Mesothelial cell of epicardium (in vitro differentiated cells): ENCODE measurements at places on chromosomes 6 and 20. TPM values are rescaled to one million over a fixed set of nuclear protein-coding genes. Genes with fewer than 3 reads are reported as not detected.

GRCh38 chr20:17712708-17713107 lies 12.9 kb downstream of the BANF2 start:
- no peak overlapping the region for H3K4me3 ChIP-seq
- no peak overlapping the region for H3K27ac ChIP-seq
- no peak for DNase-seq
- no peaks in the 10 kb centered on the region for H3K27me3 ChIP-seq

DNA sequence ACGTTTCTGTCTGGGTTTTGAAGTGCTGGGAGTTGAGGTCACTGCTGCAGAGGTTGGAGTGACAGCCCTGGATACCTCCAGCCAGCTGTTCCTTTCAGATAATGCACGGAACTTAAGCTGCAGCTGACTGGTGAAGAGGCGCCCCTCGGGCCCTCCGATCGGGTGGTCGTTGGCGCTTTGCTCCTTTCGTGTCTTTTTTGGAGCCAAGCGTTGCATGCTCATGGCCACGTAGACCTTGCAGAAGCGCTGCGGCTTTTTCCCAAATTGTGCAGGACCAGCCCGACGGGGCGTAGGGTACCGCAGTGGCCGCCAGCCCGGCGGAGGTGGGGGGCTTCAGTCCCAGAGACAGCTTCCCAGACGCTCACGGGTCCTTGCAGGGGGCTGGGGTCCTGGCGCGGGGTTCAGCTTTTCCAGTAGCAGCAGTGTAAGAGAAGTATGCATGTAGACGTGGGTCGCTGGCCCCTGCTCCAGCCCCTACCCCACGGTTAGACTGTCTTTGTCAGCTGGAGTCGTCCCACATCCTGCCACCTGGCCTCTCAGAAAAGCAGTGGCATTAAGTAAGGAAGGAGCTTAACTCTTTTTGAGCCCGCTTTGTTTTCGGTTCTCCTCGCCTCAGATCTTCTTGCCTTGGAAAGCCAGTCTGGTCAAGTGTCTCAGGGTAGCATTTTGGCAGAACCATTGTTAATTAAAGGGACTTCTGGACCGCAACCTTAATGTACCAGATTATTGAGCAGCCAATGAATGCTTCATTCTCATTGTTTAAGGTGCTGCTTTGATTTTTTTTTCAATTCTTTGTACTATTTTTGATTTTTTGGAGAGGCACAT lies 838 bp downstream of the TNFAIP3 start:
- H3K27me3 ChIP-seq = peaks cover 22% of the 10 kb centered on the region
- peaks cover 63% of the 10 kb centered on the region for H3K4me1 ChIP-seq
- H3K4me3 ChIP-seq = peak overlapping the region; percentile 91
- H3K36me3 ChIP-seq = peaks cover 12% of the 10 kb centered on the region
- DNase-seq = no peak

DNA sequence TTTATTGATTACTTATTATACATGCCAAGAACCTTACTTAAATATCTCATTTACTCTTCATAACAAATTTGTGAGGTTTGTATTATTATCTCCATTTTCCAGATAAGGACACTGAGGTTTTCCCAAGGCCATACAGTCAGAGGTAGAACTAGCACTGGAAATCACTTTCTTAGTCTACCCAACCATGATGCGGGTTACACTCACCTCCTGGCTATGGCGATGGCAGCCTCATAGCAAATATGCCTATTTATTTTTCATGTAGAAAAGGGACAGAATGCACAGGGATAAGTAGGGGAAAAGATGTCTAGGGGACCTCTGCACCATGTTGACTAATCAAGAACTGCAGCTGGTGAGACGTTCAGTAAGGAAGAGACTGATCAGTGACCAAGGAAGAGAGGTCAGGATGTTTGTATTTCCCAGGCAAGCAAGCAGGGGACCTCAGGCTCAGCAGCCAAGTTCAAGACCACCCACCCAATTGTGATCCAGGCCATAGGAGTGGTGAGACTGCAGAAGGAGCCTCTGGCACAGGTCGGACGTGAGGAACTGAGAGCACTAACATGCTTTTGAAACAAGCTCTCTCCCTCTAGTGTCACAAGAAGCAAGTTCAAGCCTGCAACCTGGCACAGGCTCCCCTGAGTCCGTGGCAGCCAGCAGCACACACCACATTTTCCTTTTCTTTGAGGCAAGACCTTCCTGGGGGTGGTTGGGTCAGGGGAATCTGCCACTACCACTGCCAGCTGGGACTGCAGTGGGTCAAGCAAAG lies 97.8 kb downstream of the GMPR start:
- H3K36me3 ChIP-seq = peaks cover 5% of the 10 kb centered on the region
- H3K27ac ChIP-seq = no peak overlapping the region
- no peak overlapping the region for H3K4me3 ChIP-seq
- peaks cover 11% of the 10 kb centered on the region for H3K4me1 ChIP-seq
- DNase-seq = no peak

- DNase-seq = no peak
- H3K36me3 ChIP-seq = peaks cover 29% of the 10 kb centered on the region
- H3K4me1 ChIP-seq = peaks cover 6% of the 10 kb centered on the region
- no peaks in the 10 kb centered on the region for H3K27me3 ChIP-seq
Measured at GRCh38 chr20:13034936-13035335, 26.2 kb downstream of the SPTLC3 start.

DNA sequence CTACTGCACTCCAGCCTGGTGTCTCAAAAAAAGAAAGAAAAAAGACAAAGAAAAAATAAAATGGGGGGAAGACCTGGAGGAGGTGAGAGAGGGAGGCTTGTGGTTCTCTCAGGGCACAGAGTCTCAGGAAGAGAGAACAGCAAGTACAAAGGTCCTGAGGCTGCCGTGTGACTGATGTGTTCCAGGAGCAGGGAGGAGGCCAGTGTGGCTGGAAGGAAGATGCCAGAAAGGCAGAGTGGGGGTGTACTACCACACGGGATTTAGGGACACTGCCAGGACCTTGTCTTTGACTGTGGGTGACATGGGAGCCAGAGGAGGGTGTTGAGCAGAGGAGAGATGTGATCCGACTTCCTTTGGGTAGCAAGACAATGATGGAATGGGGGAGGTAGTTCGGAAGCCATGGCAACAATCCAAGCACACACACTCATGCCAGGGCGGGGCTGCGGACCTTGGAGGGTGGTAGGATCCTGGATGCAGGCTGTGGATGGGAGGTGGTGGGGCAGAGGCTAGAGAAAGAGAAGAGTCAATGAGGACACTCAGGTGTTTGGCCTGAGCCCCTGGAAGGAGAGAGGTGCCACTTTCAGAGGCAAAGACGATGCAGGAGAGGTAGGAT lies 136.4 kb upstream of the PTPN1 start:
- H3K4me3 ChIP-seq = no peak overlapping the region
- H3K27ac ChIP-seq = no peak overlapping the region
- peaks cover 11% of the 10 kb centered on the region for H3K4me1 ChIP-seq
- no peak for DNase-seq
- H3K27me3 ChIP-seq = no peaks in the 10 kb centered on the region
- H3K36me3 ChIP-seq = no peaks in the 10 kb centered on the region

OR2B6 gene
- total RNA-seq = not detected in 3 replicates

GRCh38 chr6:150004101-150004782 lies 21.1 kb downstream of the RAET1L start:
- no peak overlapping the region for H3K27ac ChIP-seq
- H3K4me1 ChIP-seq = peaks cover 3% of the 10 kb centered on the region
- H3K36me3 ChIP-seq = no peaks in the 10 kb centered on the region
- DNase-seq = peak; percentile 37

DNA sequence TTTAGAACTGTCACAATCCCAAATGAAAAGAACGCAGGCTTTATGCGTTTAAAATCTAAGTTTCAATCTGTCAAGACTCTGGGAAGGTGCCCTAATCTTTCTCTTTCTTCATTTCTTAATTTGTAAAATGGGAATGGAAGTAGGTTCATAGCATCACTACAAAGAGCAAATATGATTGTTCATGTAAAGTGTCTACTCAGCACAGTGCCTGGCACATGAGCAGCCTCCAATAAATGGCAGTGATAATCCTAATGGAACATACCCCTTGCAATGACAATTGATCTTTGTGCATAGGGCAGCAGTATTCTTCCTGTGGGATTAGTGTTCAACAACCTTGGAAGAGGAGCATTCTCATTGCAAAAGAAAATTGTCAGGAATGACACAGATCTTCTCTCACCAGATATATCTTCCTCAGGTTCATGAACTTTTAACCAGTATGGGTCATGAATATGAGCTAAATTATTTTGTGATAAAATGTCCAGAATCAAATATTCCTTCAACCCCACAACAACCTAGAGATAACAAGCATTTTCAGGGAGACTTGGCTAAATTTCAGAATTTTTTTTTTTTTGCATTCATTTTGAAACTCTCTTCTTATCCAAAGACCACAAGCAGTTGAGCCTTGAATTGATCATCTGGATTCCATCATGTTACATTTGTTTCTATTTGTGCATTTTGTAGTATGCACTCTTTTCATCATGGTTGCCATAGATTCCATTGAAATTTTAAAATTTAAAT lies 149.1 kb downstream of the TBX18 start:
- no peaks in the 10 kb centered on the region for H3K36me3 ChIP-seq
- H3K27ac ChIP-seq = peak overlapping the region; percentile 18
- no peak overlapping the region for H3K4me3 ChIP-seq
- no peak for DNase-seq
- peaks cover 4% of the 10 kb centered on the region for H3K4me1 ChIP-seq

GRCh38 chr6:156883497-156884252 lies 106.5 kb downstream of the ARID1B start:
- H3K4me1 ChIP-seq = peaks cover 38% of the 10 kb centered on the region
- no peaks in the 10 kb centered on the region for H3K27me3 ChIP-seq
- no peak overlapping the region for H3K4me3 ChIP-seq
- DNase-seq = no peak
- H3K27ac ChIP-seq = no peak overlapping the region

- no peak overlapping the region for H3K27ac ChIP-seq
- H3K36me3 ChIP-seq = no peaks in the 10 kb centered on the region
- no peak overlapping the region for H3K4me3 ChIP-seq
Measured at GRCh38 chr20:55095745-55096400, 620.5 kb downstream of the DOK5 start.

RBBP8NL gene
- total RNA-seq = 12.3 to 13.5 TPM (median 12.6 TPM) in 3 replicates

PRSS35 gene
- 41.4 to 42.2 TPM (median 42.2 TPM) in 3 replicates for total RNA-seq

CALHM4 gene
- not detected in 3 replicates for total RNA-seq

NELFCD gene
- 106 to 112 TPM (median 108 TPM) in 3 replicates for total RNA-seq
